Hematopoietic multipotent progenitor cell treated with erythropoietin and hydrocortisone succinate and interleukin-3 and kit ligand, for 4 days (in vitro differentiated cells): ENCODE measurements at places on chromosomes 11 and 22.
A peak's percentile ranks its signal among the peaks of the same experiment; 100 is the strongest.

DNA sequence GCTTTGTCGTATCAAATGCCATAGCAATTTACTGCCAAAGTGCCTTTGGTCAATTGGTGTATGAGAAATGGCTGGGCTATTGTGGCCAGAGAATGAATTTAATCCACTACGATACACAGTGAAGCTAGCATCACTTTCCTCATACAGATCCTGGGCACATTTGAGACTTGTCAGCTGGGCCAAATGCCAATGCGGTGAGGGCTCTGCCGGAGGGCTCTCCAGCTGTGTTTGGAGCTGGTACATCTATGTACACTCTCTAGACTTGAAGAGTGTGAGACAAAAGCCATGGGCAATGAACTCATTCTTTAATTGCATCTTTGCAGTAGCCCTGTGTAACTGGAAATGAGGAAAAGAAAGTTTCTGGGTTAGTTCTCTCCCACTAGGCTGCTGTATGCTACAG is 1052.9 kb downstream of the NTM start:
- DNase-seq = no peak

DNA sequence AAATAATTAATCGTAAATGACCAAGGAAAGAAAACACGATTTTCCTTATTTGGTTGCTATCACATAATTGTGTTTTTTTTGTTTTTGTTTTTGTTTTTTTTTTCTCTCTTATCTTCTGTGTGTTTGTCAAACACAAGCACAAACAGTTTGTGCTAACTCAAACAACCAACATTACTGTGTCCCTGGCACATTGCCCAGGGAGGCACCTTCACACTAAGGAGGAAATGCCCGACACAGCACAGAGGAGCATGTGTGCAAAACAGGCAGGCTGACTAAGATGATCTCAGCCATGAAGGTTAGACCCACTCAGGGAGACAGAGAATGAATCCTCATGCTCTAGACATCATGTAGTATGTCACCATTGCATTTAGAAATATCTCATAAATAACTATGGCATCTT is 130.1 kb downstream of the SOX6 start:
- peak; percentile 11 for DNase-seq

DNA sequence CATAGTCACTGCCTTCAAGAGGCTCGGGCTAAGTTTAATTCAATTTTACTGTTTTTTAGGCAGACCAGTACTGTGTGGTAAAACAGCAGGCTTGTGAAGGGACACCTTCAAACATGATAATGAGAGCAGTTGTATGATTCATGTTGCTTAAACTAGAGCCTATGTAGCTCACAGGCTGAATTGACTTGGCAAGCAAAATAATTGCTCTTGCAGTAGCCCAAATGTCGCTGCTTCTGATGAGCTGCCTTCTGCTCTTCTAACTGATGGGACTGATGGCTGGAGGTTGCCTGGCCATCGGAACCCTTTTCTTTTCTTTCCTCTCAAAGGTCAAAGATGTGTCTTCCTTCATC is 137.6 kb downstream of the MAML2 start:
- no peak for DNase-seq

DNA sequence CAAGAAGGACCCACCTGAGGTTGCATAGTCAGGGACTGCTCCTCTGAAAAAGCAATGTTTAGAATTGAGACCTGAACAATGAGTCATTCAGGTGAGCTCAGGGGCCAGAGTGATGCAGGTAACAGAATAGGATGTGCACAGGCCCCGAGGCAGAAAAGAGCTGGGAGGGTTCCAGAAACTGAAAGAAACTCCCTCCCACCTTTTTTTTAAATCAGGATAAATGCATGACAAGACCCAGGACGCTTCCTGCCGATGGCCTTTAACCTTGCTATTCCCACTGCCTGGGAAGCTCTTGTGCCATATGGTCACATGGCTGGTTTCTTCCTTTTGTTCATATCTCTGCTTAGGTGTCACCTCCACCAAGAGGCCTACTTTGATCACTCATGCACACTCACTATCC is 214.2 kb upstream of the ZBED5 start:
- no peak for DNase-seq

GRCh38 chr11:62770778-62771143 is 435 bp upstream of the TAF6L start:
- DNase-seq = peak; percentile 69

DNA sequence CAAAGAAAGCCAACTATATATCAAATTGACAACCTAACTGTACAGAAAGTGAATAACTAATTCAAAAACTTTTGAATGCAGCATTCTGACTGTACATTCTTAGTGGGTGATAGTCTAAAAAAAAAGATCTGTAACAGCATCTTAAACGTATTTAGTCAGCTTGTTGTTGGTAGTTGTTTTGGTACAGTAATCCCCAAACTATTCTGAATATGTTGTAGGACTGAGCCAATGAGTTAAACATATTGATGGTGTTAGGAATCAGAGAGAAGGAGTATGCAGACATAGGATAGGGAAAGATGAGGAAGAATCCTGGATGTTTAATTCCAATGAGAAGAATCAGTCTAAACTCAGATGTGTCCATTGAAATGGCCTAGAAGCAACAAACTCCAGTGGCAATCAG is 41.9 kb upstream of the KIRREL3 start:
- DNase-seq = no peak

DNA sequence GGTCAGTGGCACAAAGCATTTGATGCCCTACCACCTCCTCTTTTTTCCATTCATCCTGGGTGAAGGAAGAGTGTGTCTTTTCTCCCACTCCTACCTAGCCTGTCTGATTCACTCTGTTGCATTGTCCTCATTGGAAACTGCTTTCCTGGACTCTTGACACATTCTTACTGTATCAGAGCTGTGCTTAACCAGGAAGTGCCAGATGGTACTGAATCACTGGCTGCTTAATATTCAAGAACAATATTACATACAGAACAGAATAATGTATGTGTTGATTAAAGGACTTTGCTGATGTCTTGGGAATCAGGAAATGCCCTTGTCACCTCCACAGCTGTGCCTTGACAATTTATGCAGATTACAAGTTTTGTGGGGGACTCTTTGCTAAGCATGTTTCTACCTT is 44.4 kb downstream of the SVIP start:
- DNase-seq = no peak

DNA sequence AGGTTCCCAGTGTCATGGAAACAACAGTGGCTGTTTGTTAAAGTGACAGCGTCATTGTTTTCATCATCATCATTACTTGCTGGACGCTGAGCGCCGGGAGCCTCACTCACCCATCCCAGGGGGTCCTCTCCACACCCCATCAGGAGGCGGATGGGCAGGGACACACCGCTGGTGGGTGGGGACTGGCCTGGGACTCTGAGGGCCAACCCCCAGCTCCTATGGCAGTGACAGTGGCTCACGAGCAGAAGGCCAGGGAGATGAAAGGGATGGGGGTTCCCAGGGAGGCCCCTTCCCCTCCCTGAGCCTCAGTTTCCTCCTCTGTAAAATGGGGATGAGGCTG is 76.6 kb upstream of the PRR5 start:
- DNase-seq = no peak

DNA sequence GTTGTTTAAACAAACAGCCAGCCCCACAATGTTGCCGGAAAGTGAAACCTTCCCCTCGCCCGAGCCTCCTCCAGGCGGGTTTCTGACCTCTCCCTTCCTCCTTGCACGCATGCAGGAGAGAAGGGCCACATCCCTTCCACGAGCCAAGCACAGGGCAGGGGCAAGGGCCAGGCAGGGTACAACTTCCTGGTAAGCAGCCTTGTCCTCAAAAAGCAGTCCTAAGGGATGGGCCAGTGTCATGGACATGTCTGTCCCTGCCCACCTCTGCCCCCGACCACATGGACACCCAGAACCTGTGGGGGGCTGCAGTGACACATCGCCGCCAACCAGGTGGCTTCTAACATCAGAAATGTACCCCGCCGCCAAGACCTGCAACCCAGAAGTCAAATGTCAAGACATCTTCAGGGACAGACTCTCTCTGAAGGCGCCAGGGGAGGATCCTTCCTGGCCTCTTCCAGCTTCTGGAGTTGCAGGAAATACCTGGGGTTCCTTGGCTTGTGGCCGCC is 145.3 kb downstream of the CRYBB2 start:
- DNase-seq = no peak

DNA sequence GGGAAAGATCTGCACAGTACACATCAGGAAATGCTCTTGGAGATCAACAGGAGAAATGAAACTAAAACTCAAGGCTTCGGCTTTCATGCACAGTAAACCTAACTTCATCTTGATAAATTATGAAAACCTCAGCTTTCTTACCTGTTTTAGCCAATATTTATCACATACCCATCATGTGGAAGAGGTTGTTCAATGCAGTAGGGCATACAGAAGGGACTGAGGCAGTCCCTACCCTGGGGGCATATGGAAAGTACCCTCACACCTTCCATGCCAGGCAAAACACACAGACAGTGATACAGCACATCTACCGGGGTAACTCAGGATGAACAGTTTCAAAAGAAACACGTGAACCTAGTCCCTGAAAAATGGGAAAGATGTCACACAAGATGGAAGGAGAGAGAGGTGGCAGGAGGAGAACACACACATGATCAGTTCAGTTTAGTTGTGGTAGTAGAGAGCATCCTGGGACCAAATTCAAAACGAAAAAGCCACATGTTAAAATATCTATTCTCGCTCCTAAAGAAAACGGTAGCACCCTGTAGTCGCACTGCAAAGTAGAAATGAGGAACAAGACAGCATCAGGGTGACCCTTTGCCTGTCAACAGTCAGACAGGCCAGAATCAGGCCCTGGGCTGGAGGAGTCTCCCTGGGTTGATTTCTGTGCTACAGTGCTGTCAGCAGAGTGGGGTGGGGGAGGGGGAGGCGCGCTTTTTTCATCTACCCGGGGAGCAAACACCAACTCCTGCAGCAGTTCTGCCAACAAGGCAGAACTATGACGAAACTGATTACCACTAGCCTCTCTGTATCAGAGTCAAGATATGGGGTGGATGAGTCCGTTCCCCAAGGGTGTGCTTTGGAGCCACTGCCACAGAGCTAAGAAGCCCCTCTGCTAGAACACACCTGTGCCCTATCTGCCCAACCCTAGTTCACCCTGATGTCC is 1.3 kb downstream of the HIRA start:
- peak; percentile 87 for DNase-seq

GRCh38 chr11:67174311-67174710 is 55.2 kb downstream of the KDM2A start:
- no peak for DNase-seq

GRCh38 chr11:46250745-46251052 is 26.8 kb upstream of the CREB3L1 start:
- DNase-seq = no peak

DNA sequence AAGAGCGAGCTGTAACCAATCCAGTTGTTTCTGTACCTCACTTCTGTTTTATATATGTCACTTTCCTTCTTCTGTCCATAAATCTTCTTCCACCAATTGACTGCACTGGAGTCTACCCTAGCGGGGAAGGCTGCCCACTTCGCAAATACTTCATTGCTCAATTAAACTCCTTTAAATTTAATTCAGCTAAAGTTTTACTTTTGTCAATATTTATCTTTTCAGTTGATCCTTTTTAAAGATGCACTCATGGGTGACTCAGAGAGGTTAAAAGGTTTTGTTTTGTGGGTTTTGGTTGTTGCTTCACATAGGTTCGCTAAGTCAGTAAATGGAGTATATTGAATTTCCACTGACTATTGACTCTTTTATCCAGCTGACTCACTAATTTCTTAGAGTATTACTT is 597.2 kb downstream of the DLG2 start:
- no peak for DNase-seq

DNA sequence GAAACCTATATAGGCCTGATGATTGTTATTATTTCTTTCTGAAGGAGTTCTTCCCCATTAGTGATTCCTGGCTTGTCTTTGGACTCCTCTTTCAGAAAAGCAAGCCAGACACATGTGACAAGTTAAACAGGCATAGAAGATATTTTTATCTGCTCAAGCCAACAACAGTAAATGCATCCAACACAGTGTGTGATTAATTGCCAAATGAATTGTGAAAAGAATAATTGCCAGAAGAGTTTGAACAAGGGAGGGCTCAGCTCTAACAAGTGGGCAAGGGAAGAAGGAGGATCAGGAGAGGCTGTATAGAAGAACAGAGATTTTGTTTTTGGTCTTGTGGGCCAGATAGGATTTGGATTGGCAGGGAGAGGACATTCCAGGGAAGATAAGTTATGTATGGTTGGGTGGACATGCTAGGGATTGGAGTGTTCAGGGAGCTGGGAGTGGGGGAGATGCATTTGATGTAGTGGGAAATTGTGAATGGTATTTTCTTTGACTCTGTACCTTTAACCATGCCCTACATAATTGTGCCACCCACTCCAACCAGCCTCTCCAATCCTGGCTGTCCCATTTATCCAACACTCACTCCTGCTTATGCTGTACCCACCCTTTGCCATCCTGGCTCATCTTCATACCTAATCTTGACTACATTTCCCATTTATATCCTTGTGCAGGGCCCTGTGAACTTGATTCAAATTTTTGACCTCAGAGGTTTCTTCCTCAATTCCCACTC is 172.8 kb downstream of the RRAS2 start:
- no peak for DNase-seq

DNA sequence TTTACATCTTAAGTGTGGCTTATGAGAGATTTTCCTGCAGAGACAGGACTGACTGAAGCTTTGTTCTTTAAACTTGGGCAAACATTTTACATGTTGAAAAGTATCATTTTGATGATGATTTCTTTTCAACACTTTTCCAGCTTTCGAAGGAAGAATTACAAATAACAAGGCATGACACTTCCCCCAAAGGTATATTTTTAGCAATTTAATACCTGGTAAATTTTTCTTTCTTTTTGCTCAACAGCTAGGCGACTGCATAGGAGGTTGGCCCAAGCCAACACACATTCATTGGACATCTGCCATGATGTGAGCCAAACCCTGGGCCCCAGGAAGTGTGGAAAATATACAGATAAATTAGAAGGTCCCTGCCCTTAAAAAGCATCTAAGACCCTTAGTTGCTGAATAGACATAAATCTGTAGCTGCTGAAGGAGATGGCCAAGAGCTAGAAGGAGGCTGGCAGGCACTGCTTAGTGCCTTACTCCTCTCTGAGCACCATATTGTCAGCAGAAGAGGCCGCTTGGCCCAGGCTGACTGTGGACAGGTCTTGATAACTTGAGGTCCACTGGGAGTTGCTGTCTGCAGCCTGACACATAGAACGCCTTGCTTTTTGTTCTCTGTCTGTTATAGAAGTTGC is 53.3 kb upstream of the CD44 start:
- no peak for DNase-seq

DNA sequence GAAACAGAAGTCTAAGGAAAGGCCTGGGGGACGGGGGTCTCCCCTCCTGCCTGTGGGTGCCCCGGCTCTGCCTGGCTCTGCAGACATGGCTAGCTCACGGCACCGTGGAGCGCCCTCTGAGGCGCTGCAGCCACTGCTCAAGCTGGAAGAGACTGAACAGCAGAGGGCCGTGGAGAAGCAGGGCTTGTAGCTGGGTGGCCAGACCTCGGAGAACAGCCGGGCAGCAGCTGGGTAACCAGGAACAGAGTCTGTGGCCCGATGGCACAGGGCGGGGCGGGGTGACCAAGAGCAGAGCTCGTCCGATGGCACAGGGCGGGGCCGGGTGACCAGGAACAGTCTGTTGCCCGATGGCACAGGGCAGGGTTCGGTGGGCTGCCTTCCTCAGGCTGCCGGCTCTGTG is 18.1 kb downstream of the RNH1 start:
- no peak for DNase-seq

DNA sequence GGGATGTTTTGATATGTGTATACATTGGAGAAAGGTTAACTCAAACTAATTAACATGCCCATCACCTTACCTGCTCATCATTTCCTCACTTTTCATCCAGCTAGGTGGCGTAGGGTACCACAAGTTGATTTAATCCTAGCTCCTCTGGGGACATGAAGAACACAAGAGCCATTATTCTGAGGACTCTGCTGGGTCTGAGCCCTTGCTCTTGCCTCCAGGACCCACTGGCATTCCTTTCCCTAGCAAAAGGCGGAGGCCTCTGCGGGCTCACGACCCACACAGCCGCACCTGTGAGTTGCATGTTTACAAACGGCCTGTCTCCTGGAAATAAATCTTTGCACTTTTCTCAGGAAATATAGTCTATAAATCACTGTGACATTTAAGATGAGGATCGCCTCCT is 871.9 kb downstream of the TBC1D22A start:
- DNase-seq = no peak
